ENCODE measurements at places on chromosomes 5 and 9. TPM values are rescaled to one million over a fixed set of nuclear protein-coding genes. Genes with fewer than 3 reads are reported as not detected.

- DNase-seq: no peak
These were observed 11.0 kb upstream of the ABLIM3 start for GRCh38 chr5:149130121-149130914.

DNA sequence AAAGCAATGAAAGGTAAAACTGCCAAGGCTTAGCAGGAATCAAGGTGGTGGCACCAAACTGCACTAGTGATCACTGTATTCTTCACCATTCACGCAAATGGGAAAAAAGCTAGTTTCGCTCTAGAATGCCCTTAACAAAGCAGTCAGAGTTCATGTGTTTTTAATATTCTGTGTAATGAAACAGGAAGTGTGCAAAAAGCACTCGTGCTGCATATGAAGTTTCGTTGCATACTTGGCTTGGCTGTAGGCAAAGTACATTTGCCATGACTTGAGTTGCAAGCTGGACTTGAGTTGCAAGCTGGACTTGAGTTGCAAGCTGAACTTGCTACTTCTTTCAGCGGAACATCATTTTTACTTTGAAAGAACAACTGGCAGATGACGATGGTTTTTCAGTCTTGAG, 55.4 kb downstream of the FOXI1 start:
- no peak for DNase-seq

DNA sequence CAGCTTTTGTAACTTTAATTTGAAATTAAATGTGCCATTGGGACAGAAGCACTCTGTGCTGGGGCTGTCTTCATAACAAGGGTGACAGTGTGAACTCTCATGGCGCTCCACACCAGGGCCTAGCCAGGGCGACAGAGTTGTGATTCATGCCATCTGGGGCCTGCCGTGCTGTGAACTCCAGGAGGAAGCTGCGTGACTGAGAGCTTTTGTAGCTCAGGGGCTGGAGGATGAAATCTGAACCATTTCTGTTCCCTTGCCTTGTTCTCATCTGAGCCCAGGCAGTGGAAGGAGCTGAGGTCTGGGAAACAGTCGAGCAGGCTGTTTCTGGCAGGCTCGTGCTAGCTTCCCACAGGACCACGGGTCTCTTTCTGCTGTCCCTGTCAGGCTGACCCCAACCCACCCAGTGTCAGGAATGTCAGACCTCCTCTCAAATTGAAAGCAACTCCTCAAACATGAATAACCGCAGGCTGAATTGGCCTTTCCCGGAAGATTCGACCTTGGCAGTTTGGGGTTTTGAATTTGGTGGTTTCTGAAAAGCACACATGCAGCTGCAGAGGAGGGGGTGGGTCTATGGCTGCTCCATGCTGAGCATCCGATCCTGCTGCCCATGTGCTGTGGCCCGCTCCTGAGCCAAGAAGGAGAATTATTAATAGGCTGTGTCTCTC, 69.2 kb upstream of the RPS23 start:
- DNase-seq: no peak

Gene ASS1
- total RNA-seq: not detected
